Right renal cortex interstitium (tissue), 3 donors: ENCODE measurements at places on chromosomes 3 and 15. TPM values are rescaled to one million over a fixed set of nuclear protein-coding genes. Genes with fewer than 3 reads are reported as not detected.

Gene SAMMSON
- polyA plus RNA-seq = 0.11 TPM

Gene STRA6
- polyA plus RNA-seq = 30.0 TPM

Gene PLCL2
- polyA plus RNA-seq = 16.6 TPM

Gene LRTM1
- not detected for polyA plus RNA-seq
